ENCODE measurements at places on chromosomes 3 and 15.

- DNase-seq = no peak
These were observed 27.9 kb upstream of the FAM174B start for GRCh38 chr15:92683511-92683834.

DNA sequence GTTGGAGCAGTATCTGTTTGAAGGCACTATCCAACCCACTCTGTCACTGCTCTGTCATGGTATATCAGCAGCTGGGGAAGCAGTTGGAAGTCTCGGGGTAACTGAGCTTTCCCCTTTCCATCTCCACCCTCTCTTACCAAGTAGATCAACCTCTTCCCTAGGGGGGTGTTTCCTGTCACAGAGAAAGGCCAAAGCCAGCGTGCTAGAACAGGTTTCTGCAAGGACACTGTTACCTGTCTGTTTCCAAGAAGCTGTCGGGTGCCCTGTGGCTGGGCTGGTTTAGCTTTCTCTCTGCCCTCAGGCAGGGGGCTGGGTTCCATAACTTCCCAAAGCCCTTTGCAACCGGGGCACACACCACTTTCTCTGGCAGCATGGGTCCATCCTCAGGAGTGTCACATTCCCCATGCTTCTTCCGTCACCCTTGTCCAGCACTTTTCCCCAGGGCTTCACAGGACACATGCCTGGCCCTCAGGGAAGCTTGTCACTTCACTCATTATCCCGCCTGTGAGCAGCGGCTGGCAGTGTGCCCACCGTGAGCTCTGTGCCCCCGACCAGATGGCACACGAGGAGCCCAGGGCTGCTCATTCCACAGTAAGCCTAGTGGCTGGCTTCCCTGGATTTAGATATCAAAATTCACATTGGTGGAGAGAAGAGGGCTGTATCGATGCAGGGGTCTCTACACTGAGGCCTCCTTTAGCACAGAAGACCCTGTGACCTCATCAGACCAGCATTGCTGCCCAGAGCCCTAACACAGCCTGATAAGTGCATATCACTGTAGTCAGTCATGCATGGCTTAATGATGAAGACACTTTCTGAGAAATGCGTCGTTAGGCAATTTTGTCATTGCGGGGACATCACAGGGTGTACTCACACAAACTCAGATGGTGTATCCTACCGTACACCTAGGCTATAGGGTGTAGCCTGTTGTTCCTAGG is 205.8 kb downstream of the SLCO3A1 start:
- no peak for DNase-seq

- no peak for DNase-seq
These were observed 82.1 kb downstream of the FILIP1L start for GRCh38 chr3:100032243-100032642.

GRCh38 chr3:126461450-126462070 is 14.1 kb downstream of the ZXDC start:
- no peak for DNase-seq

GRCh38 chr15:45747426-45747825 is 112.6 kb downstream of the SQOR start:
- no peak for DNase-seq
